NCI-H524 treated with DMSO at 0.1 percent for 48 hours (cell line): ENCODE measurements at places on chromosomes 4 and X.

- DNase-seq: no peak
These were observed 165.4 kb downstream of the SHROOM3 start for GRCh38 chr4:76600447-76600846.

- no peak for DNase-seq
These were observed 6.6 kb downstream of the IBSP start for GRCh38 chr4:87805971-87806370.

- no peak for DNase-seq
These were observed 63.0 kb upstream of the HHIP start for GRCh38 chr4:144582975-144583374.

GRCh38 chr4:866761-867390 is 40.9 kb upstream of the CPLX1 start:
- no peak for DNase-seq

GRCh38 chr4:169222761-169223160 is 48.0 kb downstream of the SH3RF1 start:
- no peak for DNase-seq

DNA sequence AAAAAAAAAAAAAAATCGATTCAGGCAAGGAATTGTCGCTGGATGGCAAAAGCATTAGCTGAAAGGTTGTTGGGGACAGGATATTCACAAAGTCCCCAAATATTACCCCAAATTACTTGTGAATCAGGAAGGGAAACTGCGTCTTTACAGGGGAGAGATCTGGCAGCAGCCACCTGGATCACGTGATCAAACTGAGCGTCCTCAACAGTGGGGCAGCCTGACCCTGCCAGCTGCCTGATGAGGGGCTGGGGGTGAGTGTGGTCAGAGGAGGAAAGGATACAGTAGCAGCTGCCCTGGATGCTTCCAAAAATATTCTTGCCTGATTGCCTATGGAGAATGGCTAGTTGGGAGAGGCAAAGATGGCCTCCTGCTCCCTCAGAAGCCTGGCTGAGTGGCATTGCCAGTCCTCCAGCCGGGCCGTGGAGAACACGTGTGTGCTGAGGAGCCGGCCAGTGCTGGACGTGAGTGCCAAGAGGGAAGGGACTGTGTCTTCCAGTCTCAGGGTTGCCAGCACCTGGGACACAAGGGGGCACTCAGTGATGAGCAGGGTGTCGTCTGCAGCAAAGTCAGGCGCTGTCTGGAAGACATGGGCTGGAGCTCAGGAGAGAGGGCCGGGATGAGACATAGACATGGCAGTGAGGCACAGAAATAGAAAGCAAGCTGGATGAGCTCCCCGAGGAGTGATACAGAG is 3.0 kb upstream of the LAGE3 start:
- DNase-seq: no peak

- DNase-seq: no peak
These were observed 71.0 kb downstream of the PRSS12 start for GRCh38 chr4:118281611-118282442.

GRCh38 chr4:7434766-7435150 is at the start of gene PSAPL1:
TSS of gene PSAPL1 (minus strand) at chr4:7434930. CDS start at chr4:7434879, 51 bp downstream.
- DNase-seq: no peak

DNA sequence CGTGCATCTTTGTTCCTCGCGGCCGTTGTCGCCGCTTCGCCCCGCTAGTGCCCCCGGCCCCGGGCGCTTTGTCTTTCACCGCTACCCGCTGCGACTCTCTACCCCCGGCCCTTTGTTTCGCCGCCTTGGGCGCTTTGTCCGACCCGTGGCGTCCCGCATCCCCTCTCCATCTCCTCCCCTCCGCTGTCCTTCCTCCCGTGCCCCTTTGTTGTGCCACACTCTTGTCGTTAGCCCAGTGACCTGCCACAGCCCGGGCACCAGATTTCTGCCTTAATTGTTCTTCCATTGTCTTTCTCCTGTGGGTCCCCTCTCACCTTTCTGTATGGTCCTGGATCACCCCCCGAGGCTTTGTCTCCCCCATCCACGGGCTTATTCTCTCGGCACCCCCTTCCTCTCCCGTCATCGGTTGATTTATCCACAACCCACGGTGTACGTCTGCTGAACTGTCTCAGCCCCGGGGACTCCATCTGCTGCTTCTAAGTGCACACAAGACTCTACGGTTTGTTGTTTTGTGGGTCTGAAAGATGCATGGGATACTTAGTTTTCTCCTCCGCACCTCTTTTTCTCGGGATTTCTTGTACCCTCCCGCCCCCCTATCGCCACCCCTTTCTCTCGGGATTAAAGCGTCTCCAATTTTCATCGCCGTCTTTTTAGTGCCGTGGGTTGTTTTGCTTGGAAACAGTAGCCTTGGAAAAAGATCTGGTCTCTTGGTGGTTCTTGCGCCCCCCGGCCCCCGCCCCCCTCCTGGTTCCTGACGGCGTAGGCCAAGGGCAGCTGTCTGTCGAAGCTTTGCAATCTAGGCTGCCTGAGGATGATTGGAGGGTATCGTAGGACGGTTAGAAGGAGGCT is 783 bp downstream of the RBPJ start:
- peak; percentile 18 for DNase-seq

GRCh38 chr4:181823183-181823582 is 420.0 kb upstream of the TENM3 start:
- DNase-seq: no peak
